Suppressor macrophage treated with lipopolysaccharide for 1 hour (primary cell): ENCODE measurements at places on chromosomes 7 and 10.

- DNase-seq, result no peak
These were observed 348.5 kb downstream of the GRID1 start for GRCh38 chr10:86017841-86018734.

- no peak for DNase-seq
These were observed 120.2 kb downstream of the RAB11FIP2 start for GRCh38 chr10:117926491-117926890.

GRCh38 chr7:154171422-154171821 is 119.2 kb downstream of the DPP6 start:
- no peak for DNase-seq

DNA sequence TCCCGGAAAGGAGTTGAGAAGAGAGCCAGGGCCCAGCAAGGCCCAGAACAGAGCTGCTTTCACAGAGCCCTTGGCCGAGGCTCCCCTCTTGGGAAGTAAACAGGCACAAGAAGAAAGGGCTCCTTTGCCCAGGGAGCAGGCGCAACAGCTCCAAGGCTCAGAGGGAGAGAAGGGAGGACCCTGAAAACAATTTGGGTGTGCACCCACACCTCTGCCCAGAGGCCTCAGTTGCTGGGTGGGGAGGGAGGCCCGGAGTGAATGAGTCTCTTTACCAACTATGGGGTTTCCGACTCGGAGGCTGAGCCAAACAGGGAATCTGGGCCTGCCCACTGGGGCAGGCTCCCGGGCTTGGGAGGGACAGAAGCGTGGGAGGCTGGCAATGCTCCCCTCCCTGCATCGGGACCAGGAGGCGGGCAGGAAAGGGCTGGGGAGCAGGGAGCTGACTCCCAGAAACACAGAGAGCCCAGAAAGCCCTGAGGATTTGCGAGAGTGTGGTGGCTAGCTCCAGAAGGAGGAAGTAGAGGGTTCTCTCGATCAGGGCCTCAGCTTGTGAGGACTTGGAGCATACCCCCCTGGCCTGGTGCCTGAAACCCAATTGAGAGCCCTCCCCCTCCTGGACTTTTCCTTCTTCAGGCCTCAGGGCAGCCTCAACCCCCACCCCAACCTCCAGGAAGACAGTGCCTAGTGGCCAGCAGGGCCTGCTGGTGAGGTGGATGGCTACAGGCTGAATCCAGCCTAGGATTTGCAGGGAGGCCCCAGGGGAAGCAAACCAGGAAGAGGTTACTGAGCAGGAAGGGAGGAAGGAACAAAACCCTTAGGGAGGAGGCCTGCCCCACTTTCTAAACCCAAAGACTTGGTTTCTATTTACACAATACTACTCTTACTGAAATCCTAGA is 6.2 kb downstream of the C10orf105 start:
- peak; percentile 90 for DNase-seq

DNA sequence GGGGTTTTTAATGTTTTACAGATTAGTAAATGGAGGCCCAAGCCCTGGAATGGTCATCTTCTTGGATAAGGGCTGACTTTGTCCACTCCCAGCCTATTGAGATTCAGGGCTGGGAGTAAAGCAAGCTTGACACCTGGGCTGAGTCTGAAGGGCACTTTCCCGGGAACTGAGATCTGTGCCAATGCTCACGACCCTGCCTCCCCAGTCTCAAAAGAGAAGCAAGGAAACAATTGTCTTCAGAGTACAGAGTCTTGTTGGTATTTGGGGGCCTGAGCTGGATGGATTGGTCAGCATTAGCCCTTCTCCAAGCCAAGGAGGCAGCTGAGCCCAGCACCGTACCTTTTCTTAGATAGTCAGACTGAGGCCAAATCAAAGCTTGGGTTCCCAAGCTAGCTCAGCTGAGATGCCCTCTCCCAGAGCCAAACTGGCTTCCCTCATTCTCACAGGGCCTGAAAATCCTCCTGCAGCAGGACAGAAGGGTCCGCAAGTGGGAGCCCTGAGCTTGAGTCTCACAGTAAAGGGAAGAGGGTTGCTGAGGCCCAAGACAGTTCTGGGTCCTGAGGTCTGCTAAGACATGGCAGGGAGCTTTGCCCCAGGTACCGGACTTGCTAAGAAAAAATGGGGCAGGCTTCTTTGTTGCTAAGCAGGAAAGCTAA is 3.7 kb downstream of the DDIT4 start:
- no peak for DNase-seq

DNA sequence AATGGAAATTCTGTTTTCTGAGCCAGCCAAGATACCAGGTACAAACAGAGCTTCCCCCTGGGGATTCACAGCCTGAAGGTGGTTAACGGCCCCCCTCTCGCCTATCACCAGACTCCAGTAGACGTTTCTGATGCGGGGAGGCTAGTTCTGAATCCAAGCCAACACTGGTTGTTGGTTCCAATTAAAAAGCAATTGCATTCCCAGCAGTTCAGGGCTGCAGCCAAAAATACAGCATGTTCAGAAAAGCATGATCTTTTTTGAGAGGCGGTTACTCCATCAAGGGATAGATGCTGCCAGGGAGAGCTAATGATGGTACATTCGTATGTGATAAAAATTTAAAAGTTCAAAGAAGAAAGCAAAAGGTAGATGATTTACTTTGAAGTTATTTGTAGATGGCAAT is 481.0 kb downstream of the GALNT17 start:
- DNase-seq, result no peak

DNA sequence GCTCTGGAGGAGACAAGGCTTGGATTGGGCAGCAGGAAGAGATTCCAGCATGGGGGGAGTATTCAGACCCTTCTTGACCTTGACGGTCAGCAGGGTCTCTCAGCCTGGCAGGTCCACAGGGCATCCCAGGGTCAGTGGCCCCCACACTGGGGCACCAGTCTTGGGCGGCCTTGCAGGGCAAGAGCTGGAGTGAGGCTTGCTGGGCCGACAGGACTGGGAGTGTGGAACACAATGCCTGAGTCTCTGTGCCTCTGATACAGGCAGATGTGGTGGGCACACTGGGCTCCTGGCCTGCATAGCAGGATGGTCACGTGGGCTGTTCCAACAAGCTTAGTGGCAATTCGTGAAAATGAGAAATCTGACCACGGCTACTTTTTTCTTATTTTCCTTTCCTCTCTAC is 229.7 kb downstream of the TCERG1L start:
- no peak for DNase-seq

DNA sequence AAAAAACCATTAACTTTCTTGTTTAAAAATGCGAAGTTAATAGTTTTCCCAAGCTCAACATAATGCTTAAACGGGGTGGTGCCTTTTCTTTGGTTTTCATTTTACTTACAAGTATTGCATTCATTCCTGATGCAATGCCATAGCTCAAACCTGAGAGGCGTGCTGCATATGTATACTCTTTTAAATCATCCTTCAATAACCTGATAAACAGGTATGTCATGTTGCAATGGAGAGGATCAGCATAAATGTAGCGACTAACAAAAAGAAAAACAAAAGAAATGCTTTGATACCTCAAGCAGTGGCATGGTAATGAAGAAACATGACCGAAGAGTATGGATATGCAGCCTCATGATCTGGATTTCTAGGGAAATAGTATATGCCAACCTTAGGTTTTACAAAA is 95.4 kb downstream of the IDE start:
- DNase-seq, result no peak

GRCh38 chr10:4525103-4525502 is 300.9 kb upstream of the AKR1E2 start:
- DNase-seq, result no peak

- no peak for DNase-seq
These were observed 621.1 kb downstream of the NRG3 start for GRCh38 chr10:82496114-82496513.

- no peak for DNase-seq
These were observed 10.5 kb upstream of the CXCL12 start for GRCh38 chr10:44395396-44395795.

DNA sequence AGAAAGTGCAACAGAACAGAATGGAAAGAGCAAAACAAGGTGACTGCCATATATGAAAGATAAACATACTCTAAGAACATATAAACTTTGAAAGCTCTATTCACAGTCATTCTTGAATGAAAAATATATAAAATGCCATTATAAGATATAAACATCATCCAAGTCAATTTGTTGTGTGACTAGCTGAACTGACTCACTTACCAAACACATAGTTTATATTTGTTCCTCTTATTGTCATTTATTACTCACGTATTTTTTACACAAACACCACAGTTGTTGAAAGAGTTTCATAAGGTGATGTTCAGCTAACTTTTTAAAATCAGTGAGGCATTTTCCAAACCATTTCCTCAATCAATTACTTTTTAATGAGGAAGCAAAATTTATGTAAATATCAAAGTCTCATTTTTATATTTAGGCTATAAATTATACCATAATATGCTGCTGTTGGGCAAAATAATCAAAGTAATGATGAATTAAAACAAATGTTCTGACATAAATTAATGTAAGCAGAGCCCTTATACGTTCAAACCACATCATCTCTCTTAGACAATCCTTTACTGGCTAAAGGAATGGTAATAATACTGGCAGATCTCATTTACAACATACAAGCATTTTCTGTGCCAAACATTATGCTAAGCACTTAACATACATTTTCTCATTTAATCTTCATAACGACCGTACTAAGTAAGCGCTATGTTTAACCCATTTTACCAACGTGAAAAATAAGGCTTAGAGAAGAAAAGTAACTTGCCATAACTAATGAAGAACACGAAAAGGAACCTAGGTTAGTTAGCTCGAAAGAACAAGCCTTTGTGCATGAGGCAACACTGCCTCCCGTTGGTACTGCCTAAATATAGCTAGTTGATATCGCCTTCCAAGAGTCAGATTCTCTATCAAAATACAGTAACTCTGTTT is 7.3 kb downstream of the LRRN3 start:
- peak; percentile 57 for DNase-seq

DNA sequence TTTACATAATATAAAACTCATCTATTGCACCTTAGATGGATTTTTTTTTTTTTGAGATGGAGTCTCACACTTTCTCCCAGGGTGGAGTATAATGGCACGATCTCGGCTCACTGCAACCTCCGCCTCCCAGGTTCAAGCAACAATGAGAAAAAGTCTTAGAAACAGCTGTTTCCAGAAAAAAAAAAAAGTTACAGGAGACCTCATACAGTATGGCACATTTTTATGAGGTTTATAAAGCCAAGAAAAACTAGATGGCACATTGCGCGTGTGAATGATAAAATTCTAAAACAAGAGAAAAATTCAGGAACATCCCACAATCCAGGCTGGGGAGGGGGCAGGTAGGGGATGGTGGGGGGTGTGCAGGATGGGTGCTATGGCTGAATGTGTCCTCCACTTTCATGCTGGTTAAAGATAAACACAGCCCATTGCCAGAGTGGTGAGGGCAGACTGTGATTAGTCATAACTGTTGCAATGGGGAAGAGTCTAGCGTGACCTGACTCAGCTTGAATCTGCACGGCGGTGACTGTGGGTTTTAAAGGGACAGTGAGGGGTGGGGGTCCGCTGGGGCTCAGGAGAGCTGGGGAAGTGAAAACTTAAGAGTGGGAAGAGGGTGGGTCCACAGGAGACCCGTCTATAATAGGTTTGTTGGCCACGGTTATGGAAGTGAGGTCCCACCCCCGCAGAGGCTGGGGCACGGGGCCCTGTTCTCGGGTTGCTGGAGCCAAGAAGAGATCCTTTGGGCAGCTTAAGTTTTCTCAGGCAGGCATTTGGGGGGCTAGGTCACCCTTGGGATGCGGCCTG is 11.9 kb upstream of the LRRC27 start:
- DNase-seq, result peak; percentile 87

DNA sequence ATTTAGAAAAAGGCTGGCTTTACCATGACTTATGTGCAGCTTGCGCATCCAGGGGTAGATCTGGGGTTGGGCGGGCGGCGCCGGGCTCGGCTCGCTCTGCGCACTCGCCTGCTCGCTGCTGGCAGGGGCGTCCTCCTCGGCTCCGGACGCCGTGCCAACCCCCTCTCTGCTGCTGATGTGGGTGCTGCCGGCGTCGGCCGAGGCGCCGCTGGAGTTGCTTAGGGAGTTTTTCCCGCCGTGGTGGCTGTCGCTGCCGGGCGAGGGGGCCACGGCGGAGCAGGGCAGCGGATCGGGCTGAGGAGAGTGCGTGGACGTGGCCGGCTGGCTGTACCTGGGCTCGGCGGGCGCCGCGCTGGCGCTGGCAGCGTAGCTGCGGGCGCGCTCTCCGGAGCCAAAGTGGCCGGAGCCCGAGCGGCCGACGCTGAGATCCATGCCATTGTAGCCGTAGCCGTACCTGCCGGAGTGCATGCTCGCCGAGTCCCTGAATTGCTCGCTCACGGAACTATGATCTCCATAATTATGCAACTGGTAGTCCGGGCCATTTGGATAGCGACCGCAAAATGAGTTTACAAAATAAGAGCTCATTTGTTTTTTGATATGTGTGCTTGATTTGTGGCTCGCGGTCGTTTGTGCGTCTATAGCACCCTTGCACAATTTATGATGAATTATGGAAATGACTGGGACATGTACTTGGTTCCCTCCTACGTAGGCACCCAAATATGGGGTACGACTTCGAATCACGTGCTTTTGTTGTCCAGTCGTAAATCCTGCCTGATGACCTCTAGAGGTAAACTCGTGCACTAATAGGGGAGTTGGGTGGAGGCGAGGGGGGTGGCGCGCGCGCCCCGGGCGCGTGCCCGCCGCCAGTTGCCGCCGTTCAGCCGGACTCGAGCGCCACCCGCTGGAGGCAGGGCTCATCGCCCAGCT is at the start of gene HOXA5:
Gene HOXA5 (minus strand): TSS at position 659 of the 927 bp plus-strand sequence. CDS start 74 bp downstream, at position 585.
- peak; percentile 77 for DNase-seq

DNA sequence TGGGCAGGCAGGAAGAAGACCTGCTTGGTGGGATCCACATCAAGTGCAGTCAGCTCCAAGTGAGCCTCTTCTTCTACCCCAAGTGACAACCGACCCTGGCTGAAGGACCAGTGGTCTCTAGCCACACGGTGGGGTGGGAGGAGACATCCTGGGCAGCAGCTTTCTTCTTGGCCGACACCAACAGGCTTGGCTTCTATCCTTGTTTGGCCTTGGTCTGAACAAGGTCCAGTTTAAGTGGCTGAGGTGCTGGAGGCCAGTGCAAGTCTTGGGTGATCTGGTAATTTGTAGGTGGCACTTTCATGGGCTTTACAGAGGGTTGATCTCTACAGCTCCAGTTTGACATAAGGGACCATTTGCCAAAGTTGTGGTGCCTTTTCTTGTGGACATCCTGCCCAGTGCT is 63.6 kb upstream of the PDCD4 start:
- DNase-seq, result no peak

- DNase-seq, result no peak
These were observed 466.9 kb downstream of the PTPRN2 start for GRCh38 chr7:158120716-158121115.

DNA sequence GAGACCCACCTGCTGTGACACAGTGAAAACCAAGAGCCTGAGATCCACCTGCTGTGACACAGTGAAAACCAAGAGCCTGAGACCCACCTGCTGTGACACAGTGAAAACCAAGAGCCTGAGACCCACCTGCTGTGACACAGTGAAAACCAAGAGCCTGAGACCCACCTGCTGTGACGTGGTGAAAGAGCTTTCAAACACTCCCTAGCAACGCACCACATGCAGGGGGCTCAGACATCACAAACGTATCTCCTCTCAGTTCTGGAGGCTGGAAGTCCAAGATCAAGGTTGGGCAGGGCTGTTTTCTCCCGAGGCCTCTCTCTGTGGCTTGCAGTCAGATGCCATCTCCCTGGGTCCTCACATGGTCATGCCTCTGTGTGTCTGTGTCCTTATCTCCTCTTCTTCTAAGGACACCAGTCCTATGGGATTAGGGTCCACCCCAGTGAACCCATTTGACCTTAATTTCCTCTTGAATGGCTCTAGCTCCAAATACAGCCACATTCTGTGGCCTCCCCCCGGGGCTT is 43.8 kb downstream of the INSIG1 start:
- DNase-seq, result peak; percentile 18
